MV-4-11 (cell line): ENCODE measurements at places on chromosomes 16 and 17.

GRCh38 chr16:67555795-67556212 is 6.5 kb upstream of the CTCF start:
- DNase-seq, result peak; percentile 67

DNA sequence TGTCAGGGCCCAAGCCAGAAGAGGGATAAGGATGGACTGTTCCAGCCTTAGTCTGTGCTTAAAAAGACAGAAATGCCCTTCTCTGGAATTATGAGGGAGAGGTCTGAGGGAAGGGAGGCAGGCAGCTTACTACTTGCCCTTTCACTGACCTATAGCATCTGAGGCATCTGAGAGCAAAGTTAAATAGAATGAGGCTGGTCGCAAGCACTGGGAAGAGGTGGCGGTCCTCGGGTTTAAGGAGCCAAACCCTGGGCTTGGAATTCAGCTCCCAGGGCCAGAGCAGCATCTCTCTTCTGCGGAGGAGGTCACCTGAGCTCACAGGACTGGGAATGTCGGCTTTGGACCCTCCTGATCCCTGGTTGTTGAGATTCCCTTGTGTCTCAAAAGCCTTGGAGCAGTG is 3.1 kb upstream of the LIMD2 start:
- DNase-seq, result no peak

GRCh38 chr16:13429416-13429815 is 490.5 kb upstream of the ERCC4 start:
- DNase-seq, result no peak

DNA sequence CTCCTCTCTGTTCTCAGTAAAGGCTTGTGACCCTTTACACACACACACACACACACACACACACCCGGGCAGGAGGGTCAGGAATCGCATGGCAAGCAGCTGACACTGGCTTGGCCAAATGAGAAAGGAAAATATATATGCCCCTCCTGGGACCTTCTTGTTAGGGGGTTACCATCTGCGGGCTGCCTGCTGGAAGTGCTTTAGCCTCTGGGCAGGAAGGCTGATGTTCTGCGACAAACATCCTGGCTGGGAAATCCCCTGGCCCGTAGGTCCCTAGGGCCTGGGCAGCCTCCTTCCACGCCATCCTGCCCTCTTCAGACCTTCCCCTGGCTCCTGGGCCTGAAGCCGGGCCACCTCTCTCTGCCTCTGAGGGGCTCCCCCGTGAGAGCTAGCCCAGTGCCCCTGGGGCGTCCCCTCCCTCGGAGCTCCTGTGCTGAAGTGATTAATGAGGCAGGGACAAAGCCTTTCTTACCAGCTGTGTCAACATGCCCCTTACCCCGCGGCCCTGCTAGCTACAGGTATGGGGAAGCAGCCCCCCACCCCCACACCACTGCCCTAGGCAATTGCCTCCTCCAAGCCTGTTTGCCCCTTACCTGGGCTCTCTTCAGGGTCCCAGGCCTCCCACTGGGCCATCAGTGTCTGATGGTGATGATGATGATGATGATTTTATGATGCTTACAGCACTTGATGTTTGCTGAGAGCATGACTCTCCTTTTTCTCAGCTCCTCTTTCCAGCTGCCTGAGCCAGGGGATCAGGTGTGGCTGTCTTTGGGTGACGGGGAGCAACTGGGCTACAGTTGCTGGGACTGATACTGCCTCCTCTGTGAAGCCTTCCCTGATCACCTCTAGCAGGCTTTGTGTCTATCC is 32.8 kb upstream of the ETV4 start:
- DNase-seq, result no peak

DNA sequence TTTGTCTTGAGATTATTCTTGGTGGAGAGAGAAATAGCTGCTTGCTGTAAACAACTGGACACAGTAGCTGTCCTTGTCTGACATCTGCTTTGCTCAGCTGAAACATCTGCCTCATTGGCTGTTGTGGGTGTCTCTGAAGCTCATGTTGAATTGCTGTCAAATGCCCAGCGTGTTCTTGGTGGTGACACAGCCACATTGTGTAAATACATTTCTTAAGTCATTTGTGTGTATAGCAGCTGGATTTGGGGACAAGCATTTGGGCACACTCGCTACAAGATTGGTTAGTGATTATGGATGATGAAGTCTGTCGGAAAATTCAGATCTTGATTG is 5.3 kb downstream of the FAM234A start:
- peak; percentile 47 for DNase-seq

GRCh38 chr17:39222866-39223834 is 2.6 kb downstream of the STAC2 start:
- no peak for DNase-seq

GRCh38 chr17:57084802-57085447 is at the start of gene AKAP1:
Gene AKAP1 (plus strand): TSS chr17:57085246. CDS start chr17:57105465, 20,219 bp downstream.
- DNase-seq, result peak; percentile 90

- peak; percentile 7 for DNase-seq
These were observed 7.9 kb upstream of the SCNN1G start for GRCh38 chr16:23174622-23175021.

- DNase-seq, result peak; percentile 15
These were observed 100.8 kb downstream of the ABCC12 start for GRCh38 chr16:48054881-48055601.

- no peak for DNase-seq
These were observed 816.2 kb downstream of the CDH11 start for GRCh38 chr16:64305663-64306062.

DNA sequence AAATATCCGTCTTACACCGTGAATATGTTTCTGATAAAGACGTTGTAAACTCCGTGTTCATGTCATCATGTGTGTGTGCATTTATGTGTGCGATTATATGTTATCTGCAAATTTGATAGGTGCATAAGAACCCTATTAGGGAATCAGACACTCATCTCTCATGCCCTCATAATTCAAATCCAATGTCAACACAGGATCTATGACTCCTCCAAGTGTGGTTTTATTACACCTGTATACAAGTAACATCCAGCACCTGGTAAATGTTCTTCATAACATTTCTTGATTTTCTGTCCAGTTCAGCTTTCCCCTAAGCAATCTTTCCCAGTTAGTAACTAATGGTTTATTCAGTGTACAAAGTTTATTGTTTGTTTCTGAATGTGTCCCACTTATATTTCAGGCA is 681.9 kb downstream of the CDH11 start:
- DNase-seq, result no peak

DNA sequence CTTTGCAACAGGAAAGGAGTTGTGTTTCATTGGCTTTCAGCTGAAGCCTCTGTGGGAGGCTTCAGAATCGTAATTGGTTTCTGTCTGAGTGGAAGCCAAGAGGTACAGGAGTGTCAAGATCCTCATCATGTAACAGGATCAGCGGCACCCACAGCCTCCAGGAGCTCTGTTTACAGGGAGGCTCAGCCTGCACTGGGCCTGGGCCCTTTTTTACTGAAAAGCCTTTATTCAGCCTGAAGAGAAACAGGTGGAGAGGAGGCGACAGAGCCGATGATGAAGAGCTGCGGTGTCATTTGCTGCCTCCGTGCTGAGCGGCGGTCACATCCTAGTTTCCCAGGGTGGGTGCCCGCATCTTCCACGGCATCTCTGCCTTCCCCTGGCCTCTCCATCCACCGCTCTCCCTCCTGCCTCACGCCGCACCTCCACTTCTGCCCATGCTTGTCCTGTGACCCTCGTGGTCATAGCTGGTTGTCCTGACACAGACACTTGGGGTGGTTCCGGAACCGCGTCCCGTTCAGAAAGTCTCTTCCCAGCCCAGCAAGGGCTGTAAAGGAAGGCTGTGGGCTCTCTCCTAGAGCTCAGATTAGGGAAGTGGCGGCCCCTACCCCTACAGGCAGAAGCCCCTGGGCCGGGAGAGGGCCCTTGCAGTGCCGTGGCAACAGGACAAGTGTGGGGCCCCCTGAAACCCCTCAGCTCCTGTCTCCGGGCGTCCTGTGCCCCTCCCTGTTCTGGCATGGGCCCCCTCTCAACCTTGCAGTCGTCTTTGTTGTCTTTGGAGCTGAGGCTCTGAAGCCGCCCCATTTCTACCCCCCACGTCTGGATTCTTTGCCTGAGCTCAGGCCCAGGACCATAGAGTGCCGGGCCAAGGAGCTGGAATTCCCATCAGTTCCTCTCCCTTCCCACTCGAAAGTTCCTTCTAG is 53.9 kb upstream of the CHMP6 start:
- no peak for DNase-seq

DNA sequence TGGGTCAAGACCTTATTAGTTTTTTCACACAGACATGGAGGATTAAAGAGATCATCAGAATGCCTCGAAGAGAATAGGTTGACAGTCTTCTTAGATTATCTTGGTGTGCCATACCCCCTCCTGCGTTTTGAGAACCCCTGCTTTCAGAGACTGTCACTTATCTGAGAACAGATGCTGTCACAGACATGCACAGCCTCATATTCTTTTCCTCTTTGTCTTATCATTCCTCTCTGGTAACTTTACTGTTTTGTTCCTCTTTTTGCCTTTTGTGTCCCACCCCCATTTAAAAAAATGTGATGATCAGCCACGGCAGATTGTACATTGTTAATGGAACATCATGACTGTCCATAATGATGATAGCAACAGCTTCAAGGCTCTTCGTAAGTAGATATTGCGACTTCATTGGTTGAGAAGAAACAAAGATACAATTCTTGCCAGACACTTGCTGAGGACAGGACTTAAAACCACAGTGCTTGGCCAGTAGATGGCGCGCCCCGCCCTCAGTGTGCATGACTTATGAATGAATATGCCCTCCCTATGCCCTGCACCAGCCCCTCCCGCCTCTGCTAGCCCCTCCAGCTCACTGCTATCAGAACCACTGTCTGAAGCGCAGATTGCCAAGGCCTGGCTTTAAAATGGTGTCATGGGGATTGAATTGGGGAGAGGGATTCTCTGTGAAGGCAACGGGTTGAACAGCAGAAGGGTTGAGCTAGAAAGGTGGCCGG is 2.6 kb upstream of the PITPNC1 start:
- peak; percentile 84 for DNase-seq

- no peak for DNase-seq
These were observed 2.2 kb downstream of the TELO2 start for GRCh38 chr16:1495211-1495888.

DNA sequence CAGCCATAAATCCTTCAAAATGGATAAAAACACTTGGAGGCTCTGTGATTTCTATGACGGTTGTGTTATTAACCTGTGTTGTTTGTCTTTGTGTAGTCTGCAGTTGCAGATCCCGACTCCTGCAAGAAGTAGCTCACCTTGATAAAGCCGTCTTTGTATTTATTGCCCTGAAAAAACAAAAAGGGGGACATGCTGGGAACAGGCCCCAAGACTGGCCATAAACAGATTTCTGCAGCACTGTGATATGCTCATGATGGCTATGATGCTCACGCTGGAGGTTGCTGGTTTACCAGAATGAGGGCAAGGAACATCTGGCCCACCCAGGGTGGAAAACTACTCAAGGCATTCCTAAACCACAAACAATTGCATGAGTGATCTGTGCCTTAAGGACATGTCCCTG is 71.0 kb downstream of the LGALS9 start:
- no peak for DNase-seq

DNA sequence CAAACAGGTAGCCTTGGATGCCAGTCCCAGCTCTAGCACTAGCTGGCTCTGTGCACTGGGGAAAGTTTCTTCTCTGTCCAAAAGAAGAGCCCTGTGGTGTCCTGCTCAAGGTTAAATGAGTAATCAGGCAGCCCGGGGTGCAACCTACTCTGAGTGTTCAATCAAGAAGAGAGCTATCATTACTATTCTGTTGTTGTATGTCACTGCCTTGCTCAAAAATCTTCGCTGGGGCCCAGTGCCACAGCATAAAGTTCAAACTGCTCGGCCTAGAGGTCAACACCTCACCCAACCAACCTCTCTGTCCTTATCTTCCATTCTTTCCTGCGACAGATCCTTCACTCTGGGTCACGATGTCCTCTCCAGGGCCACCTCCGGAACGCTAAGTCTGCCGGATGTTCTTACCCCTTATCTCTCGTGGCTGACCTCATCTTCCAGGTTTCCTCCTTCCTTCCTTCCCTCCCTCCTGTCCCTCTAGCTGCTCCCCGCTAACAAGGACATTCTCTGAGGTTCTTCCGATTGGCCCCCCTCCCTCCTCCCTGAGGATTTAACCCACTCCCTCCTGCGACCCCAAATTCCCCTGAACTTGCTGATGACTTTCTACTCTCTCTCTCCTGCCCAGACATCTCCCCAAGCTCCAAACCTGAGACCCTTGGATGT is 4.4 kb downstream of the FDXR start:
- DNase-seq, result no peak

DNA sequence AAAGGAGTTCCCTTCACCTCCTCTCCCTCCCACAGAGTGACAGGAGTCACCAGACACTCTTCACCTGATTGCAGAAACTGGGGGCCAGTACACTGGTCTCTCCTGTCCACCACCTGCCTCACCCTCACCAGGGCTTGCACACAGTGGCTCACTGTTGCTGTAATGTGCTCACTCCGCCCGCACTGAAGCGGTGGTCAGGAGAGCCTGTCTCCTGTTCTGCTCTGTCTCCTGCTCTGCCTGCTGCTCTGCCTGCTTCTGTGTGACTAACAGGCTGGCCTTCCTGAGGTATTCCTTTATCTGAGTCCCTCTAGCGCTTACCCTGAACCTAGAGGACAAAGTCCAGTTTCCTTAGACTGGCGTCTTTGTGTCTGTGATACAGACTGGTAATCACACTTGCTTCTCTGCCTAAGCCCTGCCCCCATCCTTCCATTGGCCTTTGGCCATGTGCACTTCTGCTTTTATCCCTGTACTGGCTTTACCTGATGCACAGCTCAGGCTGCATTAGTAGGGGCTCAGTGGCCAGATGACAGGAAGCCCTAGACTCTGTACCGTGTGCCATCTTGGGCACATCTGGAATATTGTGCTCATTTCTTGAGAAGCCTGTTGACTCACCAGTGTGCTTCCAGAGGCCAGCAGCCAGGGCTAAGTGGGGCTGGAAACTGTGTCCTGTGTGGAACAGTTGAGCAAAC is 13.3 kb downstream of the PROCA1 start:
- peak; percentile 2 for DNase-seq

- DNase-seq, result no peak
These were observed 6.0 kb downstream of the C1QTNF8 start for GRCh38 chr16:1089822-1090619.

GRCh38 chr16:84517366-84517765 is 12.9 kb upstream of the MEAK7 start:
- DNase-seq, result no peak
